ENCODE measurements at places on chromosomes 13 and 19.

DNA sequence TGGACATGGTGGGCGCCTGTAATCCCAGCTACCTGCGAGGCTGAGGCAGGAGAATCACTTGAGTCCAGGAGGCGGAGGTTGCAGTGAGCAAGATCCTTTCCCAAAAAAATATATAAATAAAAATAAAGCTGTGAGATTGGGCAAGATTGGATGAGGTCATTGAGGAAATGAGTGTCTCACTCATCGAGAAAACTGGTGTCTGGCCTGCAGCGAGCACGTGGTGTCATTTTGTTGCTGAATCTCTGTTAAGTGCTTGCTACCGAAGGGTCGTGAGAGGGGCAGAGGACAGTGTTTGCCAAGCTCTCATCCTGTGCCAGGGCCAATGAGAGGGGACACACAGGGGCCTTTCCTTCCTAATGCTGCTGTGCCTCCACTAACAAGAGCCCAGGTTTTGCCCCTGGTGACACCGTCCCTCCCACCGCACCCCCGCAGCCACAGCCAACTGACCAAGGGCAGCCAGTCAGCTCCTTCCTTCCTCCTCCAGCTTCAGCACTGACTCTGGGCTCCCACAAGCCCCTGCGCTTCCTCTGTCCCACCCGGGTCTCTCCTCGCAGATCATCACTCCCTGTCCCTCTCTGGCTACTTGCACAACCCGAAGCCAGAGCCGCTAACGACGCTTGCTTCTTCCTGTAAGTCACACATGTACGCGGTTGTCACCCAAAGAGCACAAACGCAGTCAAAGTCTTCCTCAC is 3.2 kb downstream of the POLD1 start:
- no peak for DNase-seq

DNA sequence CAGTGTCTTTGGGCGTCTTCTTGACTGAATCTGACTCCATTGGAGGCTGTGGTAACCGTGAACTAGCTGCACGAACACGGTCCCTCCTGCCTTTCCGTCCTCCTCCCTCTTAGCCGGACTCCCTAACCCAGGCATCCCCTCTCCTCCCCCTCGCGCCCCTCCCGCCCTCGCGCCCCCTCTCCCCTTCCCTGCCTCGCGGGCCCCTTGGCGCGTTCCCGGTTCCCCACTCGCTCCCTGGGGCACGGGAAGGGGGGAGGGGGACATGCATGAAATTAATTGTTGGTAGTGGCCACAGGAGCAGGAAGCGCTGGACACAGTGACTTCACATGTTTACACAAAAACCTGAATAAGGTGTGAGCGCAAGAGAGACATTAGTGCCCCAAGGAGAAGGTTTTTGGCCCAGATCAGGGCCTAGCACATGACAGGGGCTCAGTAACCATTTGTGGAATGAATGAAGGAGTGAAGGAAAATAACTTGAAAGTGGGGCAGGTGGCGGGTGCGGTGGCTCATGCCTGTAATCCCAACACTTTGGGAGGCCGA is 279 bp downstream of the DMRTC2 start:
- no peak for DNase-seq

DNA sequence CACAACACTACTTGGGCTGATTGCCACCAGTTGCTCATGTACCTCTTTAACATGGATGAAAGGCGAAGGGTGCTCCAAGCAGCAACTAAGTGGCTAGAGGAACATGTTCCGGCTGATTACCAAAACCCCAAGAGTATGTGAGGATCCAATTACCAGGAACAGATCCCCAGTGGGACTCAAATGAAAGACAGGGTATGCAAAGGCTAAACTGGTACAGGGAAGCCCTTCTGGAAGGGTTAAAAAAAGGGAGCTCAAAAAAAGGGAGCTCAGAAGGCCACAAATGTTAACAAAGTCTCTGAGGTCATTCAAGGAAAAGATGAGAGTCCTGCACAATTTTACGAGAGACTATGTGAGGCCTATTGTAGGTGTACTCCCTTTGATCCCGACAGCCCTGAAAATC is 604.7 kb downstream of the UQCRFS1 start:
- no peak for DNase-seq

- DNase-seq, result no peak
Measured at GRCh38 chr13:109301726-109302125, 484.7 kb downstream of the IRS2 start.

DNA sequence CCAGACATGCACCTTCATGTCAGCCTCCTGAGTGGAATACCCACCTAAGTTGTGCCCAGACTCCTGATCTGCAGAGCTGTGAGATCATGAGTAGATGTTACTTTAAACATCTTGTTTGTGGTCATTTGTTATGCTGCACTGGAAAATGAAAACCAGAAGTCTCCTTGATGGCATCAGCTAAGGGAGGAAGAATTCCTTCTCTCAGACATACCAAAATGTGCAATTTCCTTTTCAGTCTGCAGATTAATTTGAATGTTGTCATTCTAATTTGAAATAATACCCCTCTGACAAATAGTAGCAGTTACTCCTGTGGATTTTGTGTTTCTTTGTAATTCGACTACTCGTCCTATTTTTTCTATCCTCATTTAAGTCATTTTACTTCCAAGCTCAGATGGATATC is 59.3 kb downstream of the ITGBL1 start:
- DNase-seq, result no peak

DNA sequence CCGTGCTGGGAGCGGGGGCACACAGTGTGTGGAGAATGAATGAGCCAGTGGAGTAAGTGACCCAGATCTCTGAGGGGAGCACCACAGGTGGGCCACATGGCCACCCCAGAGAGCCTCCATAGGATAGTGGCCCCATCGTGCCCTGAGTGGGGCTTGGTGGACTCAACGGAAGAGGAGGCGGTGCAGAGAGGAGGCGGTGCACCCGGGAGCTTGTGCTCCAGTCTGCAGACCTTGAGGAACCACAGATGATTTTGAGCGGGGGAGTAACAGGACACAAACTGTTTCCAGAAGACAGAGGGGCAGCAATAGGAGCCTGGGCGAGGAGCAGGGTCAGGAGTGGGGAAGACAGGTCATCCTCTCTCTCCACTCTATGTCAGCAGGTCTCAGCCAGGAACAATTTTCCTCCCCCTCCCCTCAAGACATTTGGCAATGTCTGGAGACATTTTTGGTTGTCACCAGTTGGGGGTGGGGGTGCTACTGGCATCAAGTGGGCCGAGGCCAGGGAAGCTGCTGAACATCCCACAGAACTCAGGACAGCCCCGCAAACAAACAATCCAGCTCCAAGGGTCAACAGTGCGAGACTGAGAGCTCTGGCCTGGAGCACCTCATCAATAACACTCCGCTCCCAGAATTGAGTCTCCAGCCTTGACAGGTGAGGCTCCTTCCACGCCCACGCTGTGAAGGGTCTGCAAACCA is 182.2 kb downstream of the USP12 start:
- DNase-seq, result no peak

DNA sequence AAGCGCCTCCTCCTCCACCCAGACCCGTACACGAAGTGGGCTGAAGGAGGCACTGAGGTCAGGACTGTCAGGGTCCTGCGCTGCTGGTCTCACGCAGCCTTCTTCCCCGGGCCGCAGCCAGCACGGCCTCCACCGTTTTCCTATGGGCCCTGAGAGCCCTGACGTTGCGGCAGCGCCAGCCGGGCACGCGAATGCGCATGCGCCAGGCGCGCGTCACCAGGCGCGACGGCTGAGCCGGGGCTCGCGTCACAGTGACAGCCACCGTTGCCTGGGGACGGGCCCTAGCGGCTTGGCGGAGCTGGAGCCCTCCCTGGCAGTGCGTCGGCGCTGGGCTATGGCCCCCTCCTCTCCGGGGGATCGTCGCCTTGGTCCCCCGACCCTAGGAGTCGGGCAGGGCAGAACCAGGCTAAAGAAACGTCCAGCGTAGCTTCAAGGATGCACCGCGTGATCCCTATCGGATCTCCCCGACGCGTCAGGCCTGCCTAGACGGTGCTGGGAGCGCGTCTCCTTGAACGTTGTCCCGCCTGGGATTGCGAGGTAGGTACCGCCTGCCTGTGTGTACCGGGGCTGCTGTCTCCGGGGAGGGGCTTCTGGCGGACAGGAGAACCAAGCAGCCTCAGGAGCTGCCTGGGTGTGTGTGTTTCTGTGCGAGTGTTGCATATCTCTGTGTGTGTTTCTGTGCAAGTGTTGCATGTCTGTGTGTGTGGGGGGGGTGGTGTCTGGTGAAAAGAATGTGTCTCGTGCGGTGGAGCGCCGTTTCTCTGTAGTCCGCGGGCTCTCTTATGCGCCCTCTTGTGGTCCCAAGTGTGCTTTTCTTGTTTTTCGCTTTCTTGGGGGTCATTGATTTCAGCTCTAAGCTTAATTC is 43.2 kb downstream of the ZNF571 start:
- DNase-seq, result no peak

GRCh38 chr19:48922548-48923490 is 10.7 kb upstream of the DHDH start:
- no peak for DNase-seq
